Subcutaneous adipose tissue (tissue), 4 donors: ENCODE measurements at places on chromosomes 4 and X. TPM values are rescaled to one million over a fixed set of nuclear protein-coding genes. Genes with fewer than 3 reads are reported as not detected.

MAGEA2B gene
- total RNA-seq = not detected

PHKA1 gene
- 3.3 TPM for total RNA-seq

RASGEF1B gene
- 80.1 TPM for total RNA-seq

CDK16 gene
- 61.4 TPM for total RNA-seq

PPP4R3C gene
- not detected for total RNA-seq

GYPA gene
- not detected for total RNA-seq

SCML1 gene
- 21.5 TPM for total RNA-seq

GRIA3 gene
- total RNA-seq = 1.8 TPM

CSN2 gene
- not detected for total RNA-seq

OTC gene
- not detected for total RNA-seq

NHSL2 gene
- total RNA-seq = 12.2 TPM

SPP1 gene
- total RNA-seq = 43.3 TPM

VCX gene
- not detected for total RNA-seq

CLDN2 gene
- 0.57 TPM for total RNA-seq

DNASE1L1 gene
- total RNA-seq = 41.2 TPM

ZFYVE28 gene
- 15.0 TPM for total RNA-seq

DAPP1 gene
- 28.0 TPM for total RNA-seq

PRPS1 gene
- 22.5 TPM for total RNA-seq

SSX2B gene
- not detected for total RNA-seq

NDP gene
- total RNA-seq = not detected

MAOB gene
- 44.0 TPM for total RNA-seq

MAGEC2 gene
- total RNA-seq = not detected

PCDH7 gene
- 1.2 TPM for total RNA-seq

COL4A5 gene
- total RNA-seq = 3.1 TPM

DMRTC1 gene
- total RNA-seq = not detected

CXCL11 gene
- not detected for total RNA-seq

SLC10A7 gene
- total RNA-seq = 10.8 TPM

TCEAL5 gene
- total RNA-seq = not detected

RBM46 gene
- not detected for total RNA-seq

GPR34 gene
- 16.2 TPM for total RNA-seq

AR gene
- 41.8 TPM for total RNA-seq

CLDN34 gene
- total RNA-seq = not detected

F8A3 gene
- 14.8 TPM for total RNA-seq

CFP gene
- 25.8 TPM for total RNA-seq

MAP3K15 gene
- total RNA-seq = not detected

NLGN4X gene
- total RNA-seq = 1.2 TPM

RHOXF2B gene
- total RNA-seq = not detected

FRG2 gene
- not detected for total RNA-seq

FAM47A gene
- not detected for total RNA-seq
